ENCODE measurements at places on chromosomes 16 and 17.

DNA sequence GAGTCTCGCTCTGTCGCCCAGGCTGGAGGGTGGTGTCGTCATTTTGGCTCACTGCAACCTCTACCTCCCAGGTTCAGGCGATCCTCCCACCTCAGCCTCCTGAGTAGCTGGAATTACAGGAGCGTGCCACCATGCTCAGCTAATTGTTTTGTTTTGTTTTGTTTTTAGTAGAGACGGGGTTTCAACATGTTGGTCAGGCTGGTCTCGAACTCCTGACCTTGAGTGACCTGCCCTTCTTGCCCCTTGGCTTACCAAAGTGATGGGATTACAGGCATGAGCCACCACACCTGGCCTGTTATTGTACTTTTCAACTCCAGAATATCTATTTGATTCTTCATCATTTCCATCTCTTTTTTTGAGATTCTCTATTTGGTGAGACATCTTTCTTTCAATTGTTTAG, 9.0 kb upstream of the ADORA2B start:
- no peak for DNase-seq

GRCh38 chr17:78852709-78853121, 12.1 kb upstream of the USP36 start:
- DNase-seq, result no peak

DNA sequence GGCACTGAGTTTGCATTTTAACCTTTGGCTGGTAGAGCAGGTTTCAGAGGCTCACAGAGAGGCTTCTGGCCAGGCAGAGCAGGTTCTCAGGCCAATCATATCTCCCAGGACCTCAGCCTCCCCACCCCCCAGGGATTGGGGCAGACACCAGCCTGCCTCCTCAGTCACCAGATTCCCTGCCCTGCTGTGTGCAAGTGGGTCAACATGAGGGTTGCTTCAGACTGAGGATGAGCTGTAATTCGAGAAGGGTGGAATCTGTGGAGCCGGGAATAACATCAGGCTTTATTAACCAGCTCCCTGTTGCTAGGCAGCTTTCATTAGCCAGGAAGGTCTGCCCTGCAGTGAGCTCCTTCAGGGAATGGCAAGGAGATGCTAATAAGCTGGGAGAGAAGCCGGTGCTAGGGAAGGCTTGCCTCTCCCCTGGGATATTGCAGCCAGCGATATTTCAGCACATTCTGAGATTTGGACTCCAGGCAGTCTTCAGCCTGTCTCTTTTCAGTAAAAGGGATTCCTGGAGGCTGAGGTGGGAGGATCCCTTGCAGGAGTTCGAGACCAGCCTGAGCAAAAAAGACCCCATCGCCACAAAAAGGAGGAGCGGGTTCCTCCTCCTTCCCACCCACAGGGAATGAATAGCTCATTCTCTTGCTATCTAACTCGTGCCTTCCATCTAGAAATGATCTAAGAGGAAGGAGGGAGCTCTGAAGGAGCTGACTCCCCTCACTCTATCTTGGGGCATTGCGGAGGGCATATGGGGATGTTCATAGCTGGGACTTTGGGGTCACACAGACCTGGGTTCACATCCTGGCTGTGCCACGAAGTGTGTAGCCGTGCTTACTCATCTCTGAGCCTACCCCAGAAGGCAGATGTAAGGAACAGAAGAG, 10.7 kb downstream of the SGSM2 start:
- no peak for DNase-seq

- no peak for DNase-seq
Observed at GRCh38 chr16:57564571-57565270, 22.3 kb downstream of the ADGRG5 start.

DNA sequence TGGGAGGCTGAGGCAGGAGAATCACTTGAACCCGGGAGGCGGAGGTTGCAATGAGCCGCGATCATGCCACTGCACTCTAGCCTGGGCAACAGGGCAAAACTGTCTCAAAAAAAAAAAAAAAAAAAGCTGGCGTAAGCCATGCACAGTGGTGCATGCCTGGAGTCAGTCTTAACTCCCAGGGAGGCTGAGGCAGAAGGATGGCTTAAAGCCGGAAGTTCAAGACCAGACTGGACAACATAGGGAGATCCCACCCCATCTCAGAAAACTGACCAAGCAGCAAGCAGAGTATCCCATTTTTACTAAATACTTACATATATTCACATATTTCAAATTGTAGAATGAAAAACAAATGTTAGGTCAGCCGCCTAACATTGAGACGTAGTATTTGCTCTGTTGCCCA, 4.6 kb downstream of the NT5C start:
- no peak for DNase-seq

- no peak for DNase-seq
Observed at GRCh38 chr17:34623856-34624766, 44.7 kb downstream of the TMEM132E start.

DNA sequence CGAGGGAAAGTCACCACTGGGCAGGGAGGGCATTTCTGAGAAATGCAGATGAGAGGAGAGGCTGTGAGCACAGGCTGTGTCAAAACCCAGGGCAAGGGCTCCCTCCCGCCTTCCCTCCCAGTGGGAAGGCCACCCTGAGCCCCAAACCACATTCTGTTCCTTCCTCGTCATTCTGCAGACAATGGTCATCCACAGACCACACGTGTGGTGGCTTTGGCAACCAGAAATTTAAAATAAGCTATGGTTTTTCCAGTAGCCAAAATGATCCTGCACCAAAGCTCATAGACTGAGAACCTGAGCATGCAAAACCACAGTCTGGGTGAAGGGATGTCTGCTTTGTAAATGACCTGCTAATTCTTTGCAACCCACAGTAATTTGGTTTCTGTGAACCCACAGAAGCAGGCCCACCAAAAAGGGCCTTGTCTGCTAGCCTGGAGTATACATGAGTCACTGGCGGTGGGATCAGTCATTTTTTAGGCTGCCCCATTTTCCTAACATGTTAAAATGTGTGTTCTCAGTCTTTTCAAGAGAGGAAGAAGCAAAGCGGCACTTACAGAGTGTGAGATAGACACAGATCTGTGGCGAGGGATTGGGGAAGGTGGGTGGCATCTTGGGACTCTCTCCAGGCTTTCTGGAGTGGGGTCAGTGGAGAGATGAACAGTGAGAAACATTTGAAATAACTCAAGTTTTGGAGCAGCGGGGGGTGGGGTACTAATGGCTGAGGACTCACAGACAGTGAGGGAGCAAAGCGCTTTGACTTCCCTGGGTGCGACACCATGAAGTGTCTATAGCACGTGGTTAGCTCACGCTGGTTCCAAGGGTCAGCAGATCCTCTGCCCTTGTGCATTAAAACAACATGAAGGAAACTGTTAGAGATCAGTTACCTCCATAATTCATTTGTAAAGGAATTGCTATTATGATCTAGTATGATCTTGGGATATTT, 20.5 kb downstream of the GRB7 start:
- DNase-seq, result peak; percentile 46

DNA sequence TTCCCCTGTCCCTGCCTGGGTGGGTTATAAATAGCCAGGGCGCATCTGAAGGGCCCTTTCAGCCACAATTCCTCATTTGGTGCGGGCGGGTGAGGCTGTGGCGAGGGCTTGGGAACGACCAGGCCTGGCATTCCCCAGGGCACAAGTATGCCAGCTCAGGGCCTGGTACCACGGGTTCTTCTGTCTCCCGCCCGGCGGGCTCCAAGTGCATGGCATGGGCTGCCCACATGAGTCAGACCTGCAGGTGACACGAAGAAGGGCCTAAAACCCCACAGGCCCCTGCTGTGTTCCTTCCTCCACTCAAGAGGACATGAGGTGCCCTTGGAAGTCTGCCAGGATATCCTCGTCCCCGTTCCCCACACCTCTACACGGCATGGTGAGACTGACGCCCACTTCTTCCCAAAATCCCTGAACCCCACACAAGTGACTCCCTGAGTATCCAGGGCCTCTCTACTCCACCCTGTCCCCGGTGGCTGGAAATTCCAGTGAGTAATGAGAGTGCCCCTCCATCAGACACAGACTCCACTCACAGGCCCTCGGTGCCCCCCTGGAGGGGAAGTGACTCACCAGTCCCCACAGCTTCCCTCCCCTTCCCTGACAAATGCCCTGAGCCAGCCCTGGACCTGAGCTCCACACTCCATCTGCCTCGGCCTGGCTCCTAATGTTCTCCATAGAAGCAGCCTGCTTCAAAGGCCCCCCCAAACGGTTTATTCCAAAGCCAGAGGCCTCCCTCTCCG, 68.8 kb downstream of the ABR start:
- DNase-seq, result no peak

DNA sequence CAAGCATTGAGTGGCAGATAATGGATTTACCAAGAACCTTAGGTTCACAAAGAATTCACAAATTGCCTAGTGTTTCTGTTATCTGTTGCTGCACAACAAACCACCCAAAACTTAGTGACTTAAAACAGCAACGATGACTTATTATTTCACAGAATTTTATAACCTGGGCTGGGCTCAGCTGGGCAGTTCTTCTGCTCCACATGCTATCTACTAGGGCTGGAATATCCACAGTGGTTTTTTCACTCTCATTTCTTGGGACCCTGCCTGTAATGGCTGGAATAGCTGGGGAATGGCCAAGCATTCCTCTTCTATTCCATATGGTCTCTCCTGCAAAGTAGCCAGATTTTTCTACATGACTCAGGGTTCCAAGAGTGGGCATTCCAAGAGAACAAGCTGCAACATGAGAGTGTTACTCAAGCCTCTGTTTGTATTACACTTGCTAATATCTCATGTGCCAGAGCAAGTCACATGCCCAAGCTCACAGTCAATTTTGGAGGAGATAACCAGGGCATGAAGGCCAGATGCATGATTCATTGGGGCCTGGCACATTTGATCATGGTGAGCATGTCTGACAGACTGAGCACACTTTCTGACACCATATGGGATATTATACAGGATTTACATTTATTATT, 4.9 kb upstream of the PSMD7 start:
- no peak for DNase-seq

DNA sequence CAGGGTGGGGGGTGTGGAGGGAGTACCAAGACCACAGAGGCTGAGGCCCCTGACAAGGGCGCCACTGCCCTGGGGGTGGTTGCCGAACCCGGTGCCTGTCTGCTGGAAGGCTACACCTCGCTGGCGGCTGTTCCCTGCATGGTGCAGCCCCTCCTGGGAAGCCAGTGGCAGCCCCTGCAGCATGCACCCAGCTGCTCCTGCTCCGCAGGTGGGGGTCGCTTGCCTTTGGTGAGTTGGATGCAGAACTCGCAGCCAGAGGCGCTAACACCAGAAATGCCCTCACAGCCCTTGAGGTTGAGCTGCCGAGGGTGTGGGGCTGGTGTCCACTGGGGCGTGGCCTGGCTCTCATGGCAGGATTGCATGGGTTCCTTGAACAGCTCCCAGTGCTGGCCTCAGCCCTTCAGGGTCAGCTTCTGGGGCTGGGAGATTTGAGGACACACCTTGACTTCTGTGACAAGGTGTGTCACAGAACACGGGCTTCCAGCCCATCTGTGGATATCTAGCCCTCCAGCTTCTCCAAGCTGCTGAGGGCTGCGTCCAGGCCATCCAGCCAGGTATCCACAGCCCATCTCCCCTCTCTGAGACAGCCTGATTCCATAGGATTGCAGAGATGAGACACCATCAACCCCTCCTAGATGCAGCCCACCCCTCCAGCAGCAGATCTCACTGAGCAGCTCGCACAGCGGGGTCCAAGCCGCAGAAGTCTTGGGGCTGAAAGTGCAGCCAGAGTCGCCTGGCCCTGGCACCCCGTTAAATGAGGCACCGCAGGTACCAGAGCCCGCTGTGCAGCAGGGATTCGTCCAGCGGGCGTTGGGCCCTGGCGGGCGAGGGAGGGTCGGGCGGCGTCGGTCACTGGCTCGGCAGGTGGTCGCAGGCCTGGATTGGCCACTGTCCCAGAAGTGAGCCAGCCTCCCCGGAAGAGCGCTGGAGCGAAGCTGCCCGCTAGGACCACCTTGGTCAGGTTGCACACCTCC, 586.3 kb downstream of the KCNJ18 start:
- no peak for DNase-seq

- no peak for DNase-seq
Observed at GRCh38 chr17:77644181-77645071, 314.1 kb upstream of the TNRC6C start.

GRCh38 chr17:5241861-5242671, 7.4 kb upstream of the SCIMP start:
- DNase-seq, result no peak

- no peak for DNase-seq
Observed at GRCh38 chr17:32627239-32627996, 140.6 kb downstream of the CDK5R1 start.

- no peak for DNase-seq
Observed at GRCh38 chr16:85871756-85872155, 27.2 kb upstream of the IRF8 start.

DNA sequence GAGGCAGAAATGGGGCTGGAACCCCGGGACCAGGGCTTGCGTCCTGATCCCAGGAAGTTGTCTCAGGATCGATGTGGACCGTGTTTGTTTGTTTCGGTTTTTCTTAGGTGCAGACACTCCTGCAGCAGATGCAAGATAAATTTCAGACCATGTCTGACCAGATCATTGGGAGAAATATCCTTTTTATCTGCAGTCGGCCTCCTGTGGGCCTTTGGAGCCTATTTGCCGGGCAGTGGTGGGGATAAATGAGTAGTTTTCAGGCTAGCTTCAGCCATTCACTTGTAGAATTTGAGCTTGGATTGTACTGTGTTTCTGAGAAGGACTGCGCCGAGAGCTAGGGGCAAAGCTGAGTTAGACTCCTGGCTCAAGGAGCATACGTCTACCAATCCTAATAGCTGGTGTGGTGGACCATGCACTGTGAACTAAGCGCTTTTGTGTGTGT, 816 bp downstream of the HSBP1 start:
- no peak for DNase-seq

GRCh38 chr17:48294020-48294805, 135.8 kb downstream of the SKAP1 start:
- DNase-seq, result no peak

GRCh38 chr17:79616801-79617200, 6.0 kb upstream of the RBFOX3 start:
- no peak for DNase-seq

GRCh38 chr17:58932956-58933355, 173.7 kb downstream of the TRIM37 start:
- no peak for DNase-seq

Measured in stimulated activated CD8-positive, alpha-beta memory T cell treated with anti-CD3 and anti-CD28 coated beads, Interleukin-2, amount 100 ng/mL, for 1 hour (primary cell).